ENCODE measurements at places on chromosomes 5 and 9.

GRCh38 chr5:39712316-39713249 lies 287.8 kb upstream of the DAB2 start:
- DNase-seq: no peak

GRCh38 chr9:607417-607816 lies 234.1 kb upstream of the DMRT1 start:
- no peak for DNase-seq

- no peak for DNase-seq
Observed at GRCh38 chr5:958701-959571, 49.7 kb upstream of the NKD2 start.

DNA sequence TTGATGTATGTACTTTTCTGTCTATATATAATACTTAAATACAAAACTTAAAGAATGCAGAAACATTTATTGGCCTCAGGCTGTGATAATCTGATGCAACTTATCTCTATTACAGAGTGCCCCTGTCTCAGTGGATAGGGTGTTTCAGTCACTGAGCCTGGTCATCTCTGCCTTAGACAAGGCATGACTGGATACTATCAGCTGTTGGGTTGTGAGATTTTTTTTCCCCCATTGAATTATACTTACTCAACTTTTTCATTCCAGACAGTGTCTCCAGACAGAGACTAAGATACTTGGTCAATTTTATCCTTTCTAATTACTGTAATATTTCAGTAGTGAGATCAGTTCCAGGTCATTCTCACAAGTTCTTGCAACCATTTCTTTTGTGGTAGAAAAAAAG lies 26.7 kb downstream of the XRCC4 start:
- no peak for DNase-seq

DNA sequence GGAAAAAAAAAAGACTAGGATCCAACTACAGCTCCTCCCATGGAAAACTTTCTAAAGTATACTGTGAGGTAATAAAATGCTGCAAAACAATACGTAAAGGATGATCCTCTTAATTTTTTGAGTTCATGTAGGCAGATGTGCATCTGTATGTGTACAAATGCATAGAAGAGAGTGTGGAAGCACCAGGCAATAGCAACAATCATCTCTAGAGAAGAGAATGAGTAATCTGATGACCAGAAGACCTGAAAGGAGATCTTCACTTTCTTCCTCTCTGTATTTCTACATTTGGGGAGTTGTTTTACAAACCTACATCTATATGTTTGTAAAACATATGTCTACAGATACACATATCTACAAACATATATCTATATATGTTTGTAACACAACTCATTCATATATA lies 29.3 kb upstream of the SPDL1 start:
- DNase-seq: no peak

GRCh38 chr5:180438785-180439780 lies 55.1 kb upstream of the CNOT6 start:
- DNase-seq: no peak

Data from left ventricle myocardium inferior (tissue), 1 donor.